Activated CD4-positive, alpha-beta T cell treated with anti-CD3 and anti-CD28 coated beads, Interleukin-10, Interleukin-2, amounts not matched to agents 100 ng/mL and 50 ng/mL, durations not matched to agents 16 hours and 8 hours (primary cell): ENCODE measurements at places on chromosomes 12 and 14.

- DNase-seq, result peak; percentile 36
These were observed at the start of gene ACRBP for GRCh38 chr12:6647083-6647604. Gene ACRBP (minus strand): TSS chr12:6647432. CDS start chr12:6647366, 66 bp downstream.

DNA sequence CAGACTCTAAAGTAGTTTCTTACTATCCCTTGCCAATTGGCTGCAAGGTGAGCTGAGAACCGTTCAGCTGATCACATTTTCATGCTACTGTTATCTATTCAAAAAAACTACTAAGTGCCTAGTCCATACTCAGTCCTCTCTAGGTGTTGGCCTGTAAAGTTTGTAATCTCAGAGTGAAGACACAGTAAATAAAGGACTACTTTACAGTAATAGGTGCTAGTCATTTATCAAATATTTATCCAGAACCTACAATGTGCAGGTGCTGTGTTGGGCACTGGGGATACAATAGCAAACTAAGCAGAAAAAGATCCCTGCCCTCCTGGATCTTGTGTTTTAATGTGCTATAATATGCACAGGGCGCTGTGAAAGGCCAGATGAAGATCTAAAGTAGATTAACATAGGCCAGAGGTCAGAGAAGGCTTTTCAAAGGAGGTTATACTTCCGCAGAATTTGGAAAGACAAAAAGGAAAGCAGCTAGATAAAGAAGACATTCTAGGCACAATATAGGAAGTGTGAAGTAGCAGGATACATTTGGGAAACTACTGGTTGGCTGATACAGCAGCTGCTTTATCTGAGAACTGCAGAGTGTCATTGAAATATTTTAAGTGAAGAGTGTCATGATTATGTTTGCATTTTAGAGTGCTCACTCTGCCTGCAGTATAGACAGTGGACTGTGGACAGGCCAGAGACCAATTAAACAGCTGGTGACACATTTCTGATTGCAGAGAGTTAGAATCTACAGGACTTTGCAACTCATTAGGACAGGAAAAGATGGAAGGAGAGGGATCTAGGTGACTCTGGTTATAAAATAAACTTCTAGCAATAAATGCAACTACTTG is 8.0 kb upstream of the ACTR10 start:
- no peak for DNase-seq

DNA sequence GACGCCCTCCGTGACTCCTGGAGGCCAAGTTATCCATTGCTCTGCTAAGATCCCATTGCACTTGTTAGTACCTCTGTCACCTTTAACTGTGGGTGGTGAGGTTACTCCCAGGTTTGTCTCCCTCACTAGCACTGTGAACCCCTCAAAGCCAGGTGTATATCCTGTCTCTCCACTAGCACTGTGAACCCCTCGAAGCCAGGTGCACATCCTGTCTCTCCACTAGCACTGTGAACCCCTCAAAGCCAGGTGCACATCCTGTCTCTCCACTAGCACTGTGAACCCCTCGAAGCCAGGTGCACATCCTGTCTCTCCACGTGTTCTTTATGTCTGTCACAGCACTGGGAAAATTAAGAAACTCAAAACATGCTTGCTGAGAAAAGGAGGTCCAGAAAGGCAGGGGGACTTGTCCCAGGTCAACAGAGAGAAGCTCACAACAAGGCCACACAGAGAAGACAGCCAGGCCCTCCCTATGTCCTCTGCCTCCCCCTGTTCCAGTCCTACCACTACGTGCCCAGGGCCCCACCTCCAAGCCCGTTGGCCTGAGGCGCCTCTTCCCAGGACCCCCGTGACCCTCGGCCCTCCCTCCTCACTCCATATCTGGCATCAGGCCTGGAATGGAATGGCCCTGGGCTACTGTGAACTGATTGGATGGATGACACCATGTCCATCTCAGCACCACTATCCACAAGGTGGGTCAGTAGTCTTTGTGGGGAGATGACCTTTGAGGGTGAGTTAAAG is 26.4 kb upstream of the FKBP4 start:
- DNase-seq, result no peak

DNA sequence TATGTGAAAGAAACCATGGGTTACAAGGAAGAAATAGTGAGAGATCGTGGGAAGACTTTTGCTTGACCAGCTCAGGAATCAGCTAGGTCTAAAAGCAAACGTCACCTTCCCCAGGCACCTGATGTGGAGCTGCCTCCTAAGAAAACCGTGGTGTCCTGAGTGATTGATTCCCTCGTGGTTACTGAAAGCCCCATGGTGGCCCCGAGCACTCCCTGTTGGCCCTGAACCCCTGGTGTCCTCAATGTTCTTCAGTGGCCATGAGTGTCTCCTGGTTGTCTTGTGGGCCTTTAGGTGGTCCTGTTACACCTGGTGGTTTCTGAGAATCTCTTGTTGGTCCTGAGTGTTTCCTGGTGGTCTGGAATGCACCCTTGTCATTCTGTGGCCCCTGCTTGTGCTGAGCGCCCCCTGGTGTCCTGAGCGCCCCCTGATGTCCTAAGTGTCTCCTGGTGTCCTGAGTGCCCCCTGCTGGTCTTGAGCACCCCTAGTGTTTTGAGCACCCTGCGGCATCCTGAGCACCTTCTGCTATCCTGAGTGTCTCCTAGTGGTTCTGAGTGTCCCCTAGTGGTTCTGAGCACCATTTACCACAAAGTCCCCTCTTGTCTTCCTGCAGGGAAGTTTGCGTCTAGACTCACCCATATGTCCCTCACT is 518.7 kb downstream of the TMEM121 start:
- DNase-seq, result peak; percentile 90

DNA sequence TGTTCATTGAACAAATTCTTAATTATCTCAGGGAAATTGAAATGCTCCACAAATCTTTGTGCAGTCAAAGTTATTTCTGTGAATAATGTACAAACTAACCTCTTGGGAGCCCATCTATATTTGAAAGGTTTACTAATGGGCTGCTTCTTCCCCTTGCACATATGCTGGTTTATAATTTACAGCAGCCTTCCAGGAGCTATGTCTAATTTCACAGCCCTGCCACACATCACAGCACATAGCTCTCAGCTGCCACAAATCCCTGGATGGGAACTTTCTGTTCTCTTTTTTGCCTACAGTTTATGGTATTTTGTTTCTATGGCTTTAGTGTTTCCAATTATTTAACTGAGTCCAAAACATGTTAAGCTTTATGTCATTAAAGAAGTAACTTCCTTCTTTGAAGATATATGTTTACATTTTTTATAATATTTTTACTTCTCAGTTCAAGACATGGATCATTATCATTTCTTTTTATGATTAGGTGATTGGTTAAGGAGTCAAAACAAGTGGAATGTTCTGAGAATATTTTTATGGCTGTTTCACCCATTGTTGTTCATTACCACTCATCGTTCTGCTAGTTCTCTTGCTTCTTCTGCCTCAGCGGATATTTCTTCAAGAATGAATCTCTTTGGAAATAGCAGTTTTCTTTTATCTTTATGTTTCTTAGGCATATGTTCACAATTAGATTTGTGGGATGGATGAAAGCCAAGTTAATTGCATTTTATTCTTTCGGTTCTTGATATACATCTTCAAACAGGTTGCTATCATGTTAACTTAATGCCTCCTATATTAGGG is 475.6 kb upstream of the MIS18BP1 start:
- no peak for DNase-seq

- no peak for DNase-seq
These were observed 30.1 kb upstream of the LIMA1 start for GRCh38 chr12:50313256-50313931.

DNA sequence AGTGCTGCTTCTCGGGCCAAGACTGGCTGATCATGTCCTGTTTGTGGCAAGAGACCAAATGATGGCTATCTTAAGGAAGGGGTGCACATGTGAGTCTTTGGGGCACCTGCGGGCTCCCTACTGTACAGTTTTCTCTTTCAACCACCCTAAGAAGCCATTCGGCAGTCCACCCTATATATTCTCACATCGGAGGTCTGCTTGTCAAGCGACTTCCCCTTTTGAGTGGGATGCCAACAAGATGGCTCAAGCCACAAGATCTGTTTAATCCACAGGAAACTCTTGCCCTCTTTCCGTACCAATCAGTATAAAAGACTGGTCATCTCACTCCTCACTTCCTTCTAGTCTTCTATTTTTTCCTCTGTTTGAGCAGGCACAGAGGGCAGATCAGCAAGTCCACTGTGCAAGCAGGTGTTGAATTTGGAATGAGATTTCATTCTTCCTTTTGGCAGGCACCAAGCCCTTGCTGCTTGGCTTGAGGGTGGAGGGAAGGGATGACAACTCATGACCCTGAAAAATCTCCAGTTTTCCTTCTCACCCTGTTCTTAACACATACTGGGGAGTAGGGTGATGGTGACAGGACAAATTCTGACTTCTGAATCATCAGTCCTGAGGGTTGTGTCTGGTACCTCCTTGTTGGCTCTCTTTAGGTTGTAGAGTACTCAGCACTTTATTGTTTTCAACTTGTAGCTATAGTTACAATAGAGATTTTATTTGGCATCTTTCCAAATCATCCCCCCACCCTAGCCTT is 17.6 kb downstream of the LACRT start:
- DNase-seq, result no peak

- no peak for DNase-seq
These were observed 19.4 kb downstream of the MAP3K9 start for GRCh38 chr14:70789961-70790360.

- DNase-seq, result no peak
These were observed 204.3 kb upstream of the DIO3 start for GRCh38 chr14:101357038-101357437.

DNA sequence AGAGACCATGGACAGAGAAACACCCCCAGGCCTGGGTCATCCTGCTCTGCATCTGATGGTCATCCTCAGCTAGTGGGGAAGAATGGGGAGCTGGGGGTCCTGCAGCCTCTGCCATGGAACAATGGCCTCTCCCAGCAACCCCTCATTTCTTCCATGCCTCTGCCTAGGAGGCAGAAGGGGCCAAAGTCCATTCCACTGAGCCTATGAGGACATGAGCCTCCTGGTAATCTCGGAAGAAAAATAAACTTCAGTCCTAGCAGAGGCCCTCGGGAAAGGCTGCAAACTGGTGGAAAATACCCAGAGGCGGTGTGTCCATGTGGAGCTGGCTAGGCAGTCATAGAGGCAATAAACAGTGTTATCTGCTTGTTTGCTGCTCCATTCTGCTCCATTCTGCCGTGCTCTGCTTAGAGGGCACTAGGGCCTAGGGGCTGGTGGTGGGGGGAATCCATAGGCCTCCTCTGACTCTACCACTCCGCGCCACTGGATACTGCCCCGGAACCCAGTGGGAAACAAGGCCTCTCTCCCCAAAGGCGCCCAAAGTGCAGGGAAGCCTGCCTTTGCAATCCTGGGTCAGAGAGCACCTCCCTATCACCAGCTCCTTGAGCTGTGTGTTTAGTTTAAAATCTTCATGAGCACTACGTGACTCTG is 4.5 kb downstream of the PGF start:
- DNase-seq, result no peak

DNA sequence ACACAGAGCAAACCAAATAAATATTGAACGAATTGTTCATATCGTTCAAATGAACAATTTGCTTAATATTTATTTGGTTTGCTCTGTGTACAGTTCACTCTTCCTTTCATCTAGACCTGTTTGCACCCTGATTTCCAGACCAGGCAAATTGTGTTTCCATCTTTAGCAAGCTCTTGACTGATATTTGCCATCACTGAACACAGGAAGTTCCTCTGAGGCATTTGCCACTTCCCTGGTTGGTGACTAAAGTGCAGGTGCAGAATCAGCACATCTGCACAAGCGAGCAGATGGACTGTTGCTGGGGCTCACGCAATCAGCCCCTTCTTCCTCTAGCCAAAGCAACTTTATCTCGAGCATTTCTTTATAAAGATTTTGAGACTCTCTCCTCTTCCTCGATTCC is 112.9 kb downstream of the DAAM1 start:
- DNase-seq, result peak; percentile 80

DNA sequence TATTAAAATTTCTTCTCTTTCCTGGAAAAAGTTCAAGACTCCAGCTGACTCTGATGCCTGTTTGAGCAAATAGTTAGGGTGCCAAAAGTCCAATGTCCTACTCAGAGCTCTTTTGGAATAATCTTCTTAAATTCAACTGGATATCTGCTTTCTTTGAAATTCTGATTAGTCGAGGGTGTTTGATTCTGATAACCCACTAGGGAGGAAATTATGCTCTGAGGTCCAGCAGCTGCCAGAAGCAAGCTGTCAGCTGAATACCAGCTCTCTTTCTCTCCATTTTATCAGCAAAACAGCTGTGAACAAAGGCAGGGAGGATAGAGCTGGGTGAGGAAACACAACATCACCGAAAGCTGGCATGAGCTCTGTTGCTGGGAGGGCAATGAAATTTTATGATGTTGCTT is 141.5 kb downstream of the CAND1 start:
- DNase-seq, result no peak

DNA sequence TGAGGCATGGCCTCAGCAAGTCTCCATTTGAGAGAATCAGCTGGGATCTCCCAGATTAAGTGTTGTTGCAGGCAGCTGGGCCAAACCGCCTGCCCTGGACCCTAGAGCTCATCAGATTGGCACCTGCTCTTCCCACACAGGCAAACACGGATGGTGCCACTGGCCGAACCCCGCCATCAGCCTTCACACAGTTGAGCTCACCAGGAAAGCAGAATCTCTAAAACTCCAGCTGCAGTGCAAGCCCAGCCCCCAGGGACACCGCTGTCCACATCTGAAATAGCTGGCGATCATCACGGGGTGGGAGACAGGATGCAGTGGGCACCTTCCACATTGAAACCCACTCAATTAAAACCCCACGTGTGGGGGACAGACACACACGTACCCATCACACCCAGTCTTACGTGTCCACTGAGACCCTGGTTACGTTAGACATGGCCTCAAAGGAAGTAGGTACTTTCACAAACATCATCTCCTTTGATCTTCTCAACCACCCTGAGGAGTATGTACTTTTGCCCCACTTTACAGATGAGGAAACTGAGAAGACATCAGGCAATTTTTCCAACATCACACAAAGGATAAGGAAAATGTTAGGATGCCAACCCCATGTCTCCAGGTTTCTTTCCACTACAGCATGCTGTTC is 88.8 kb downstream of the SINHCAF start:
- no peak for DNase-seq

- peak; percentile 46 for DNase-seq
These were observed 25.5 kb downstream of the NKX2-8 start for GRCh38 chr14:36556811-36557433.

DNA sequence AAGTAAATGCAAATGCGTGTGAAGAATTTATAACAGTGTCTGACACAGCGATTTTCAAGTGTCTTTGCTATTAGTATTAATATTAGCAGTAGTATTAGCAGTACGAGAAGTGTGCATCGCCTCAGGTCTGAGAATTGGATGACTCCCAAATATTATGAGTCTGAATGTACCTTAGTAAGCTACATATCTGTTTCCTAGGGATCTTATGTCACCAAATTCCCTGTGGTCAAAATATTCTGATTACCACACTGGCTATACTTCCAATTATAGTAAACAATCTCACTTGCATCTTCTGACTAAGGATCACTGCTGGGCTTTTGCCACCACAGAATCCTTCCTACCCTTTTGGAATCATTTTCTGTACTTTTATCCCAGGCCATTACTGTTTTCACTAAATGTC is 396.0 kb upstream of the MIS18BP1 start:
- DNase-seq, result no peak
